ENCODE measurements at places on chromosomes 7 and 10. TPM values are rescaled to one million over a fixed set of nuclear protein-coding genes. Genes with fewer than 3 reads are reported as not detected.
A peak's percentile ranks its signal among the peaks of the same experiment; 100 is the strongest.

Gene NKX1-2
- not detected for total RNA-seq

Gene COL26A1
- not detected for total RNA-seq

Gene CDCA7L
- total RNA-seq = 128 TPM

Gene ASB10
- total RNA-seq = not detected

Gene SMO
- total RNA-seq = 1.9 TPM

DNA sequence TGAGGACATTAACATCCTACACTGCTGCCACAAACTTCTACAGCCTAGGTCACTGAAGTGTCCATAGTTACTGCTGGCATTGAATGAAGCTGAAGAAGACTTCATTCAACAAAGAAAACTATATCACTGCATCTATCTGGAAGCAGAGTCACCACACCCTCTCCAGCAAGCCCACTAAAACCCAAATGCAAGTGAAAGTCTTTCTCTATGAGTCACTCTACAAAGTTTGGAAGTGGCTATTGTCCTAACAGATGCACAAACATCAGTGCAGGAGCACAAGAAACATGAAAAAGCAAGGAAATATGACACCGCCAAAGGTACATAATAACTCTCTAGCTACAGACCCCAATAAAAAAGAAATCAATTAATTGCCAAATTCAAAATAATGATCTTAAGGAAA, 43.5 kb upstream of the CAMK2B start:
- DNase-seq = no peak
- no peak overlapping the region for H3K4me3 ChIP-seq
- peaks cover 6% of the 10 kb centered on the region for H3K4me1 ChIP-seq
- H3K27me3 ChIP-seq = peaks cover 24% of the 10 kb centered on the region

- no peak for DNase-seq
- peaks cover 28% of the 10 kb centered on the region for H3K4me1 ChIP-seq
- peaks cover 3% of the 10 kb centered on the region for H3K36me3 ChIP-seq
- peak overlapping the region; percentile 45 for H3K27ac ChIP-seq
- no peaks in the 10 kb centered on the region for H3K27me3 ChIP-seq
- peak overlapping the region; percentile 27 for H3K4me3 ChIP-seq
Measured at GRCh38 chr10:124465003-124465776, 3.6 kb downstream of the LHPP start.

DNA sequence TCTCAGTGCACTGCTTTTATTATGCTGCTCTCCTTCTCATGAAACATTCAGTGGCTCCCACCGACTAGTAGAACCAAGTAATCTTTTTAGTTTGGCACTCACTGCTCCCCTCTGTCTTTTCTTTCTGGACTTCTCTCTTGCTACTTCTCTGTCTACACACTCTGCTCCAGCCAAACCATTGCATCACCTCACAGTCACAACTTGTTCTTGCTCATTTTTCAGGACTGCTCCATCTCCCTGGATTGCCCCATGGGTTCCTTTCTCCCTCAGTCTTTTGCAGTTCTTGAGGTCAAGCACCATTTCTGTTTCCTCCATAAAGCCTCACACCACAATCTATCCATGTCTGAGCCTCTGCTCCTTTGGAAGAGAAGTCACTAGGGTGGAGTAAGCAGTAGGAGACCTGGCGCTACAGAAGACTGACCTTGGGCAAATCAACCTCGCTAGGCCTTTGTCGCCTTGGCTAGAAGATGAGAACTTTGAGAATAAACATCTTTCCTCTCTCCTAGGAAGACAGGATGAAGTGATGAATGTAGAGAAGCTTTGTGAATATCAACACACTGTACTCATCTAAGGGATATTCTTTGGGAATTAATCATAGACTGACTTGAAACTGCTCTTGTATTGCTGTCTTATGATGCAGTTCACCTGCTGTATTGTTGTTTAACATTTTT, 186.2 kb downstream of the LRMDA start:
- H3K36me3 ChIP-seq = no peaks in the 10 kb centered on the region
- H3K27ac ChIP-seq = no peak overlapping the region

DNA sequence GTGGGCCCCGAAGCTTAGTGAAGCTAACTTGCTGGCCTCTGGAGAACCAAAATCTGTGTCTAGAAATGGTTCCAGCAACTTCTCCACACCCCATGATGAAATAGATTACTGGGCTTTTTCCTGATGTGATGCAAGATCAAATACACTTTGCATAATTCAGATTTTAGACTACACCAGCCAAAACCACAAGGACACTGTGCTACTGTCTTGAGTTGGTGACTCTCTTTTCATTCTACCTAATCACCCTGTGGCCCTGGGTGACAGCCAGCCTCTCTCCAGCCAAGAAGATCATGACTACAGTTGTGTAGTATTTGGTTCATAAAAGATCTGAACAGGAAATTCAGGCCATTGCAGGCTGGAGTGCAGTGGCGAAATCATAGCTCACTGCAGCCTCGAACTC, 22.2 kb downstream of the AZGP1 start:
- peaks cover 5% of the 10 kb centered on the region for H3K4me1 ChIP-seq
- peaks cover 15% of the 10 kb centered on the region for H3K27me3 ChIP-seq
- DNase-seq = no peak
- H3K27ac ChIP-seq = no peak overlapping the region

DNA sequence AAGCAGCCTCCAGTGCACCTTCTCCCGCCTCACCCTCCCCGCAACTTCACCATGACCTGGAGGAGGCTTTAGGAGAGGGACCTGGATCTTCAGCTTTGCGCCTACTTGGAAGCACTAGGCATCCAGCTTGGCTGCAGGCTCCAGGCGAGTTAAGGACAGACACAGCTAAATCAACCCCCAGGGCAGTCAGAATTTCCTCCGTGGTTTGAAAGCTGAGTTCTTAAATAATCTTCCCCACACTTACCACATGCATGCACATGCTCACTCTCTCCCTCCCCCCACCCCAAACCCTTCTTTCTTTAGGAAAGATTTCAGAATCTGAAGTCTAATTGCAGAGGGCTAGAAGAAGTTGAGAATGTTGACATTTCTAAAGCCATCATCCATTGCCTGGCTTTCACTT, 36.7 kb upstream of the LRRC4 start:
- no peaks in the 10 kb centered on the region for H3K27me3 ChIP-seq
- H3K36me3 ChIP-seq = peaks cover 19% of the 10 kb centered on the region
- peaks cover 26% of the 10 kb centered on the region for H3K4me1 ChIP-seq
- no peak for DNase-seq
- no peak overlapping the region for H3K27ac ChIP-seq

DNA sequence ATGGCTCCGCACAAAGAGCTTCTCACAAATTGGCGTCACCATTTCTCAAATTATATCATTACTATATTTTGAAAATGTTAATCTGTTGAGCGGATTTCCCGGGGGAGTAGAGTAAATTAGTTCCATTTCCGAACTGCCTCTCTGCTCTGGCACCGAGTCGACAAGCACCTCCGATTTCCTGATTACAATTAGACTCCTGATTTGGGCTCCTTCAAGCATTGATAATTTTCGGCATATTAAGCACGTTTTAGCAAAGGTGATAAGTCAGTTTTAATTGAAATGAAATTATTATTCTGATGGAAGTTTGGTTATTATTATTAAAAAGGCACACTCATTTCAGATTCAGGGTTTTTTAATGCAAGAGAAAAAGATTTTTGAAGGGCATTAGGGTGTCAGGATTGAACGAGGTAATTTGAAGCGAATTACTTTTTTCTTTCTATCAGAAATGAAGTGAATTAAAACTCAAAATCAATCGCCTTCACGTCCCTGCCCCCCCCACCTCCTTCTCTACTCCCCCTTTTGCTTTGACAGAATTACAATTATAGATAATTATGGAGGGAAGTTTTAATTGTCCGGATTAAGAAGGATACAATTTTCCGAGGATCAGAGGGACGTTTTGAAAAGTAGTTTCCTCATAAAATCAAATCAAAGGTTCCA, 4.0 kb upstream of the UNCX start:
- H3K36me3 ChIP-seq = no peaks in the 10 kb centered on the region
- DNase-seq = no peak
- H3K27ac ChIP-seq = no peak overlapping the region
- peaks cover 15% of the 10 kb centered on the region for H3K4me1 ChIP-seq

DNA sequence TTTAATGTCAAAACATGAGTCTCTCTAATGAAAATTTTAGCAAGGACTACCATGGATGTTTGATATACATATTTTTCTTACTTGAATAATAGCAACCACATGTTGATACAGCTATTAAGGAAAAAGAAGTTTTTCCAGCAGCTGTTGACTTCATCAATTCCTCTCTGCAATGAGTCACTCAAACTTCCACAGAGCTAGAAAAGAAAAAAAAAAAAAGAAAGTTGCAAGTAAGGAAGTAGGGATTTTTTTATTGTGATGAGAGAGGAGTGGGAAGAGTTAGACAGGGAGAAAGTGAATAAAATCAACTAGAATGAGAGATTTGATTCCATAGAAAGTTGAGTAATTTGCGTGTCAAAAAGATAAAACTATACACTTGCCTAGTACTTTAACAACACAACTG, 46.2 kb downstream of the CAV1 start:
- peaks cover 16% of the 10 kb centered on the region for H3K27me3 ChIP-seq
- no peaks in the 10 kb centered on the region for H3K4me1 ChIP-seq
- H3K36me3 ChIP-seq = no peaks in the 10 kb centered on the region
- H3K27ac ChIP-seq = no peak overlapping the region
- no peak overlapping the region for H3K4me3 ChIP-seq

- no peak overlapping the region for H3K27ac ChIP-seq
- H3K4me3 ChIP-seq = no peak overlapping the region
- H3K4me1 ChIP-seq = peaks cover 50% of the 10 kb centered on the region
- DNase-seq = no peak
- H3K36me3 ChIP-seq = peaks cover 4% of the 10 kb centered on the region
Measured at GRCh38 chr7:139752148-139752547, 25.6 kb downstream of the HIPK2 start.

- H3K27ac ChIP-seq = no peak overlapping the region
- DNase-seq = no peak
- H3K4me3 ChIP-seq = no peak overlapping the region
- no peaks in the 10 kb centered on the region for H3K27me3 ChIP-seq
- no peaks in the 10 kb centered on the region for H3K36me3 ChIP-seq
- H3K4me1 ChIP-seq = no peaks in the 10 kb centered on the region
Measured at GRCh38 chr7:154777489-154777888, 225.4 kb downstream of the PAXIP1 start.

DNA sequence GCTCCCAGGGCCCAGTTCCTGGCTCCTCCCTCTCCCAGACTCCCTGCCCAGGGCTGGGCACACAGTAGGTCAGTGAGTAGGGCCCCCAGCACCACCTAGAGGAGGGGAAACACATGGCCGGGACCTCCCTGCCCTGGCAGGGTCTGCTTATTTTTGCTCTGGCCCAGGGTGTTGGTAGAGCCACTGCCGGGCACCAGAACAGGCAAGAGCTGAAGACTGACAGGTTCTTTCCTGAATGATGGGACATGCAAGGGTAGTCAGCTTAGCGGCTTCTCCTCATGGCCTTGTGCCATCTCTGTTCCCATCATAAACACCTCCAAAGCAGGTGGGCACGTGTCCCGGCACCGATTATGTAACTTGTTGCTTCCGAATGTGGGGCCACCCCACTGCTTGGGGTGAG, 86.5 kb downstream of the NEURL1 start:
- H3K36me3 ChIP-seq = no peaks in the 10 kb centered on the region
- no peak for DNase-seq
- H3K27ac ChIP-seq = no peak overlapping the region
- peaks cover 4% of the 10 kb centered on the region for H3K4me1 ChIP-seq

DNA sequence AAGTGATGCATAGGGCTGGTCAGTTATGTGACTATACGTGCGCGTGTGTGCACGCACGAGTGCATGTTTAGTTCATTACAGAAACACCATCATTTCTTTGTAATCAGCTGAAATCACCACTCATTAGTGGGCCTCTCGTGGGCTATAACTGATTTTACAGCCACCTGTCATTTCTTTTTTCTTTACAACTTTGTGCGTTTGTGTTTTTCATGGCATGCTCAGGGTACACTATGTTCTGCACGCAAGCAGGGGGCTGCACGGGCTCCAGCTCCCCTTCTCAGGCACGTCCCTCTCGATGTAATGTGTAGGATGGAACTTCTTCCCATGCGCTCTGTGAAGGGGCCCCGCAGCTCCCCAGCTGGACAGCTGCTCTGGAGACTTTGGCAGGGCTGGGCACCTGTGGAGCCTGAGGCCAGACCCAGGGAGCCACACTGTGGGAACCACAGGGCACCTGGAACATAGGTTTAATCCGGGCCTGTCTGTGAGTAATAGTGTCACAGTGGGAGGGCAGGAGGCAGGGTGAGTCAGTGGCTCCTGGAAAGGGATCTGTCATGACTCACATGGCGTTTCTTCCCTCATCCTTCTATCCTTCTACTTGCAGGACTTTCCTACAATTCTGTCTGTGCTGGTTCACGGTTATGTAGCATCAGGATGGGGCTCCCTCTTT, 4.9 kb downstream of the GCK start:
- no peaks in the 10 kb centered on the region for H3K36me3 ChIP-seq
- H3K4me1 ChIP-seq = no peaks in the 10 kb centered on the region
- DNase-seq = no peak
- H3K27me3 ChIP-seq = no peaks in the 10 kb centered on the region
- no peak overlapping the region for H3K4me3 ChIP-seq

- no peak overlapping the region for H3K27ac ChIP-seq
- H3K27me3 ChIP-seq = no peaks in the 10 kb centered on the region
- no peak overlapping the region for H3K4me3 ChIP-seq
- H3K36me3 ChIP-seq = peaks cover 28% of the 10 kb centered on the region
- DNase-seq = no peak
Measured at GRCh38 chr7:35865287-35865686, 64.4 kb downstream of the SEPTIN7 start.

DNA sequence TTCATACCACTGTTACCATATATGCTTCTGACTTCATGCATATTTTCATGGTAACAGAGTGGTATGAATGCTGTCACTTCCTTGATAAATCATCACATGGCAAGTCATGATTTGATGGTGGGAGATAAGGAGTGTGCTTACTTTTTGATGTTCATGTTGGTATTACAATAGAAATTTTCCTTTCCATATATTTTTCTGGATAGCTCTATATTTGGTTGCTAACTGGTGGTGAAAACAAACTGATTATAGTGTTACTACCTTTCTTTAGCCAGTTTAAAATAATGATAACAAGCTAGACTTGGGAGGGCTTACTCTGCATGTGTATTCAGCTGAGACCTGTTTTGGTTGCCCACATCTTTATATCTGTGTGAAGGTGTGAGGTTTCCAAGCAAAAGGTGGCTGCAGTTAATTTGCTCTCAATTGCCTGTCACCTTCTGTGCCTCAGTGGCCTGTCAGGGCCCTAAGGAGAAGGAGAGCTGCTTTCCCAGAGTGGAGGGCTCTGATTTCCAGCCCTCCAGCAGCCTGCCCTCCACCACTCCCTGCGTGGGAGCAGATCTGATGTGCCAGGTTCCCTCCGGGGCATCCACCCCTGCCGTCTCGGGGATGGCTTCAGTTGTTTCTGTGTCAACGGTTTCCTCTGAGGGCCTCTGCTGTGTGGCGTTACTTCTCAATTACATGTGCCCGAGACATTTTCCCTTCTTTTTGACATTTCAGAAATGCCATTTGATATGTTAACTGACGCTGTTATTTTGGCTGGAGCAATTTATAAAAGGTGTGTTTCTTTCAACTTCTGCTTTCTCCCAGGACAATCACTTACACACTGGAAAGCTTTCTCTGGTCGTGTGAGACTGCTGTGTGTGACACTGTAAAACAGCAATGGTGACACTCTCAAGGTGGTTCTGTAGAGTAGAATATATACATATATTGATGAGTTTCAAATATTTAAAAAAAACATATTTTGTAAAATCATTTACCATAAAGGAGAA, 107.7 kb upstream of the KLF6 start:
- DNase-seq = no peak
- H3K4me1 ChIP-seq = peaks cover 17% of the 10 kb centered on the region
- H3K27ac ChIP-seq = no peak overlapping the region
- no peak overlapping the region for H3K4me3 ChIP-seq
- no peaks in the 10 kb centered on the region for H3K27me3 ChIP-seq
- H3K36me3 ChIP-seq = no peaks in the 10 kb centered on the region

Measured in activated naive CD8-positive, alpha-beta T cell treated with anti-CD3 and anti-CD28 coated beads for 36 hours (primary cell).